Stimulated activated CD4-positive, alpha-beta T cell treated with anti-CD3 and anti-CD28 coated beads, TNF-alpha, amount 100 ng/mL, for 48 hours (primary cell): ENCODE measurements at places on chromosomes 4 and X.

DNA sequence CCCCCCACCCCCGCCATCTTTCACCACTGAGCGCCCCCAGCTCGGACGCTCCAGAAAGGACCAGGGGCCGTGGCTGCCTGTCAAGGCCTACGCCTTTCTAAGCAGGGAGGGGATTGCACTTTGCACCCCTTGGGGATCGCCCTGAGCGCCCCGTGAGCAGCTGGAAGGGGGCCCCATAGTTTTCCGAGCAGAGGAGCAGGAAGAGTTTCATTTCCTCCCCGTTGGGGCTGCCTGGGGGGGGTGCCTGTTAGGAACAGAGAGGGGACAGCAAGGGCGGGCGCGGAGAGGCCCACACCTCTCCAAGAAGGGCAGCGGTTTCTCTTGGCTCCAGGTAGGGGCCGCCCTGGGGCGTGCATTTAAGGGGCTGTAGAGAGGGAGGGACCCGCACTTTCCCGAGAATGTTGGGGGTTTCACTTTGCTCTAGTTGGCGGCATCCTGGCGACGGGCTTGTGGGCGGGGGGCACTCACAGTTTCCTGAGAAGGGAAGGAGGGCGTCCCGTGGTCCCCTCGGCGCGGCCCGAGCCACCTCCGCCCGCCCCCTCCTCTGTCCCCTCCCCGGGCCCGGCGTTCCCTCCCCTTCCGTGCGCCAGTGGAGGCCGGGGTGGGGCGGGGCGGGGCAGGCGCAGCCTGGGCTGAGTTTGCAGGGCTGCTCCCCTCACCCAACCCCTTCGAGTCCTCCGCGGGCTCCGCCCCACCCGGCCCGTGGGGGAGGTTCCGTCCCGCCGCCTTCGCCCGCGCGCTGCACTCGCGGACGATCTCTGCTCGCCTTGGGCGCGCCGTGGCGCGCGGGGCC, 82.3 kb upstream of the CD99 start:
- peak; percentile 81 for DNase-seq

- DNase-seq = no peak
Observed at GRCh38 chrX:133653358-133653757, 238.1 kb upstream of the GPC4 start.

DNA sequence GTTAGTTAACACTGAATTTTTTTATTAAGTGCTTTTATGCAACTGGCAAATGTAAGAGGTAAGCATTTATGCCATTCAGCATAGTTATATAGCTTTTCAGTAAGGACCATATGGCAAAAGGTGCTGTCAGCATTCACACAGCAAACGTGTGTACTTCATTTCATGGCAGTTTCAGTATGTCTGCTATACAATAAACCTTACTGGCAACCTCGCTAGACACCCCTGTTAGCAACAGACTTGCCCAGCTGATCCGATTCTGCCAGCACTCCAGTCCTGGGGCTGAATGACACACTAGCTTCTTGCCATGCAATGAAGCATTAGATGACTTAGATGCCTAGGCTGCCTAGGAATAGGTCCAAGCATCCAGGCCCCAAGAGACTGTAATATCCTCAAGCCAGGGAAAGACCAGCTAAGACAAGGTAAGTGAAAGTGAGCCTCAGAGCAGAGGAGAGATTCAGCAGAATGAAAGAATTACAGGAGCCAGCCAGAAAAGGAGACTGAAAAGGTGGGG, 47.3 kb upstream of the DOCK11 start:
- no peak for DNase-seq

DNA sequence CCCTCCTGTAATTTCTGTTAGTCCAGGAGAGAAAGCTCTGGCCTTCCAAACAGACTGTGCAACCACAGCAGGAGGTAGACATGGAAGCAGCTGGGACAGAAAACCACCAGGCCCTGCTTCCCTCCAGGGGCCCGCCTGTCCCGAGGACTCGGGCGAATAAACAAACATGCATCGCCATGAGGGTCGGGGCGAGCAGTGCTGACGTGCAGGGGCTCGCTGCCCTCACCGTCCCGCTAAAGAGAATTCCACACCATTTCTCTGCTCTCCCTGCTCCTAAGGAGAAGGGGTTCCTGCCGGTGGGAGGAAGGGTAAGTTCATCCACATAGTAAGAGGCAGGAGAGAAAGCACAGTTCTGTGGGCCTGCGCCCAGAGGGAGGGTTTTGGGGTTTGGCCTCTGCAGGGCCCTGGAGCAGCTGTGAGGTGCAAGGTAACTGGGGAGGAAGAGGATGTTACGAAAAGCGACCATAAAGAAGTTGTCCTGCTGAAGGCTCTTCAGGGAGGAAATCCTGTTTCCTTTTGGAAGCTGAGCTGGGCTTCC, 54.9 kb downstream of the WFS1 start:
- no peak for DNase-seq

DNA sequence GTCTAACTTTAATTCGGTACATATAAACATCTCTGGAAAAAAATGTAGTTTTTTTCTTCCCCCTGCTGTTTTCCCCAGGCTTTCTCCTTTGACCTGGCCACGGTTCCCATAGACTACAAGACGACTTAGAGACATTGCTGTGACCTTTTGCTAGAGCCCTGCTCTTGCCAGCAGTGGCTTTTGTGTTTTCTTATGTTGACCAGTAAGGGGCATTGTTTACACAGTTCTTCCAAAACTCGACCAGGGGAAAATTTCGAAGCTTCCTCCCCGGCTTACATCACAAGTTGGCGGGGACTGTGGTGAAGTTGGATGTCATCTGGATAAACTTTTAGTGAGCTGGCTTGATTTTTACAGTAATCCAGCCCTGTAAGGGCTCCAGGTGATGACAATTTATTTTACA, 9.3 kb downstream of the CCDC160 start:
- DNase-seq = no peak

GRCh38 chr4:40325406-40326019, 9.6 kb upstream of the CHRNA9 start:
- peak; percentile 46 for DNase-seq
